ENCODE measurements at places on chromosomes 6 and 20.

DNA sequence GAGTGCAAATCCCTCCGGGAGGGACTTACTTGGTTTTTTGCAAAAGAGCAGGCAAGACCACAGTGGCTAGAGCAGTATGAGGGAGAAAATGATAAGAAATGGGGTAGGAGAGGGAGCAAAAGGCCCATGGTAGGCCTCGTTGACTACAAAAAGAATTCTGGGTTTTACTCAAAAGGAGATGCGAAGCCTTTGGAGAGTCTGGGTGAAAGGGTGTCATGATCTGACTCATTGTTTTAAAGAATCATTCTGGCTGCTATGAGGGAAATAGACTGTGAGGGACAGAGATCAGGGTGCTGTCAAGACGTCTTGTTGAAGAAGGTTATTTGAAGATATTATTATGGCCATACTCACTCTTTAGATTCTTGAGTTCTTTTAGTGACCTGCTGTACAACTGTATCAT lies 13.0 kb downstream of the TBC1D32 start:
- DNase-seq = no peak

GRCh38 chr6:17932330-17932852 lies 55.0 kb downstream of the KIF13A start:
- no peak for DNase-seq

DNA sequence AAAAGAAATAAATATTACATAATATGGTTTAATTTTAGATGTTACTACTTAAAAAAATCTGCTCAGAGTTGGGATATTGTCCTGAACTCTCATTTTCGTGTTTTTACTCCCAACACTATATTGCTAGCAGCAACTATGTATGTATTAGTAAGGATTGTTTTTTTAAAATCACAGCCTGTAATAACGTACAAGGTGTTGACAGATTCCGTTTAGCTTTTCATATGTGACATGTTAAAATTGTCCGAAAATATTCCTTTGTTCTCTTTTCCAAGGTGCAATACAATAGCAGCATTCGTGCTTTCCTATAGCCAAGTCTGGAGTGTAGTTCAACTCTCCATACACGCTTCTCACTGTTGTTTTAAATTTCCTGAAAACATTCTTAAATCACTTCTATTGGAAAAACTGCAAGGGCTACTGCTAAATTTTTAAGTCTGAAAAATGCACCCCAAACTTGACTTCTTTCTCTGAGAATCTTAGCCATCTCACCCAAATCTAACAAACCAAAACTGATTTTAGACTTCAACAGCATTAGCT lies 59.0 kb upstream of the HFE start:
- no peak for DNase-seq

- DNase-seq = no peak
Measured at GRCh38 chr6:14575961-14576360, 458.4 kb downstream of the CD83 start.

- DNase-seq = no peak
Measured at GRCh38 chr6:134678436-134678889, 271.4 kb downstream of the ALDH8A1 start.
